Stimulated activated CD4-positive, alpha-beta T cell treated with anti-CD3 and anti-CD28 coated beads, Interleukin-4, amount 100 ng/mL, for 4 hours (primary cell): ENCODE measurements at places on chromosomes 3 and 15.

- no peak for DNase-seq
These were observed 30.2 kb downstream of the FAM174B start for GRCh38 chr15:92625251-92625980.

DNA sequence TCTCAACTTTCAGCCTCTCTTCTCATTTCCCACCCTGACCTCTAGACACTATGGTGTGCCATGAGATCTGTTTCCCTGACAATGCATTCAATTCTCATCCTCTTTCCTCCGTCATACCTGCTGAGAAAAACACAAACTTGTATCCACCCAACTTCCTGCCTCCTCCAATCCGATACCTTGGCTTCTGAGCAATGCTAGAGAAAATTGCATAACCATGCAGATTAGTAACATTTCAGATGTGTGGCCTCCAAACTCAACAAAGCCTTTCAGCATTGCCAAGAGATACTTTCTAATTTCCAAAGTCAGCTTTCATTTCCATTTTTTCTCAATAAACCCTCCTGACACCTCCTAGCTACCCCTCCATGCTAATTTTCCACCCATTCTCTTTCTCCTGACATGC lies 88.5 kb downstream of the MINAR1 start:
- no peak for DNase-seq

- no peak for DNase-seq
These were observed 40.6 kb downstream of the ATP13A3 start for GRCh38 chr3:194446172-194446571.

GRCh38 chr15:91874992-91875660 lies 21.6 kb downstream of the SLCO3A1 start:
- DNase-seq: no peak

DNA sequence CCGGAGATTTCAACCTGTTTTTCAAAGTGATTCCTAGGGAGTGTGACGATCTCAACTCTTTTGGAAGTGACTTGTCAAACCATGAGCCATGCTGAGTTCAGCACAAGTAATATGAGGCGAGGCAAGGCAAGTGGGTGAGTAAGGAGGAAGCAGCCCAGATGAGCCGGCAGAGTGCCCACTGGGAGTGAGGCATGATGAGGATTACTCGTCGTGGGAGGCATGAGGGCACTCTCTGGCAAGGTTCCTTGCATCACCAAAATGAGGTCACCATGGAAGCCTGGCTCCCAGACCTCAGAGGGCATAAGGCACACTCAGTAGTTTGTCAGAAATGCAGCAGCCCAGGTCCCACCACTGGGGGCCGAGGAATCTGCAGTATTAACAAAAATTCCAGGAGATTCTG lies 636.1 kb downstream of the MAGI1 start:
- no peak for DNase-seq

DNA sequence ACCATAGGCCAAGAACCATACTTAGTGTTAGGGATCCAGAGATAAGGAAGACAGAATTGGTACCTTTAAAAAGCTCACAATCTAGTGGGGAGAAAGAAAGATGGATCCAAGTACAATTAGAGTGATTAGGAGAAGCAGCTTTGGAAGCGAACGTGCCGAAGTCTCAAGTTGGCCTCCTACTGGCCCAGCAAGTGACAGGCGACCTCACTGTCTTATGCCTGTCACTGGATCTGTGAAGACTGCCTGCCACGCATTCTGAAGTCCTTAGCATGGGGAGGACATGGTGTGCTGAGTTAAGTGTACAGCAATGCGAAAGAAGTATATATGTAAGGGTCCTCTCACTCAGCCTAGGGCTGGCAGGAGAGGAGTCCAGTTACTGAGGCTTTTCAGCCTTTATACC lies 141.0 kb downstream of the GABRB3 start:
- DNase-seq: no peak
